ENCODE measurements at places on chromosomes 2 and 18.

- no peak for DNase-seq
Measured at GRCh38 chr2:125559186-125559585, 1096.8 kb upstream of the GYPC start.

DNA sequence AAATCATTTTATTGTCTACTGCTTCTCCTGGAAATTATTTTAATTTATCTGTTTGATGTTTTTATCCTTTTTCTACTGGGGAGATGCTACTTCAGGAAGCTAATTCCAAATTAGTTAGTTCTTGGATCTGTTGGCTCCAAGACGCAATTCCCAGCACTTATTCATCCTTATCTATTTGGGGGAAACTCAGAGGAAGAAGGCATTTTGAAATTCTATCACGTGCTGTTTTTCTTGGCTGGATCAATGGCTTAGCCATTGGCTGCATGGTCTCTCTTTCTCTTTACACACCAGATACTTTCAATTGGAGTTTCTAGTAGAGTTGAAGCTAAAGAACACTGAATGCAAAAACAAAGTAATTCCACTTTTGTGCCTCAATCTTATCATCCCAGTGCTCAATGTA lies 98.3 kb downstream of the RAPGEF4 start:
- DNase-seq: no peak

DNA sequence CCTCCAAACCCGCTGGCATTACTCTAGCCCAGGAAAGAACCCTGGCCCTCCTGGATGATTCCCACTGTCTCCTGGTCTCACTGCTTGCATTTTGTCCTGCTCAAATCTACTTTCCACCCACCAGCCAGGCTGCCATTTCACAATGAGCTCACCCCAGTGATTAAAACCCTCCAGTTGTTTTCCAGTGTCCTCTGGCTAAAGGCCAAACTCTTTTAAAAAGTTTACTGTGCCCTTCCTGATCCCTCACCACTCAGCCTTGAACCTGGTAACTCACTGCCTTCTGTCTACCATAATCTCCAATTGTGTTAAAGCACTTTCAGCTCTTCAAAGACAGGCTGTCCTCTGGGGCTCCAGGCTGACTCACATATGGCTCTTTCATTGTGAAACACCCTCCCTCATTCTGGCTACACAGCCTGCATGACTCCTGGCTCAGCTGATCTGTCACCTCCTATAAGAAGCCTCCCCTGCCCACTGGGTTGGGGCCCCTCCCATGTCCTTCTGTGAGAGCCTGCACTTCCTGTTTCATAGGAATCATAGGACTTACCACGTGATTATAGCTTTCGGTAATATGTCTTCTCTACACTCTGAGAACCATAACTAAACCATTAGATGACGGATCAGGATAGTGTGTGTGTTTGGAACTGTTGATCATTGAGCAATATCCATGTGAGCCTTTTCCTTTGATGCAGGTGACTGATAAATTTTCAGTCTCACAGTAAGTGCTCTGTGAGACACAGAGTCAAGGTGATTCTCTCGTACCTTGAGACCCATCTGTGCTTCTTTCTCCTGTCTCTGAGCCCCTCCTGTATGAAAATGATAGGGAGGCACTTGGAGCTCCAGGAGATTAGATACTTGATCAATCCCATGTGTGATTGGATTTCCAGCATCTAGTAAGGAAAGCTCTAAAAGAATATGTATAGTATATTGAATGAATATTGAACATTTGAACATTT lies 590.8 kb upstream of the ID2 start:
- peak; percentile 71 for DNase-seq

DNA sequence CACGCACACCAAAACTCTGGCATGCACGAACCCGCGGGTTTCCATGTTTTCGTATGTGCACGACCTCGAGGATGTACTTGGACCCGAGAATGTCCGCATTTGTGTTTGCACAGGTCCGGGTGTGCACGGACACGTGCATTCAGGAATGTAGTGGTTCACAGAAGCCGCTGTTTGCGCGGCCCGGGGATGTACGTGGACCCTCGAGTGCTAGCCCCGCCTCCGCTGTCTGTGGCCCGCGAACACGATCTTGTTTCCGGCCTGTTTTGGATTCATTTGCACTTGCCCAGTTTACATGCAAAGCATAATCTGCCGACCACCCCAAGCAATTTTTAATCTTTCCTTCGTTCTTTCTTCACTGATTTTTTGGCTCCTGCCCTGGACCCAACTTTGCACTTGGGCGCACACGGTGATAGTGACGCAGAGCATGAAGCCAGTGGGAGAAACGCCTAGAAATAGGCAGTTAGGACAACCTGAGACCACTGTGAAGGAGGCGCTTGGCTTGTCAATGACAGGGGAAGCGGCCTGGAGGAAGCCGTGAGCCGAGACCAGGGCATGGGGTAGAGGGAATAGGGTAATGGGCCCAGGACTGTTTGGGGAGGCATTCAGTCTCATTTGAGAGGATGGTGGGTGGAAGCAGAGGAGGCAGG lies 45.4 kb upstream of the PTMA start:
- DNase-seq: no peak

GRCh38 chr18:67608615-67609273 lies 92.2 kb upstream of the DSEL start:
- no peak for DNase-seq

GRCh38 chr2:174535083-174535482 lies 48.3 kb upstream of the GPR155 start:
- DNase-seq: no peak

- no peak for DNase-seq
Measured at GRCh38 chr2:230447036-230447435, 31.0 kb downstream of the SP100 start.

GRCh38 chr2:68196120-68196716 lies 38.5 kb downstream of the PNO1 start:
- no peak for DNase-seq

GRCh38 chr2:148124271-148124670 lies 103.4 kb downstream of the MBD5 start:
- no peak for DNase-seq

DNA sequence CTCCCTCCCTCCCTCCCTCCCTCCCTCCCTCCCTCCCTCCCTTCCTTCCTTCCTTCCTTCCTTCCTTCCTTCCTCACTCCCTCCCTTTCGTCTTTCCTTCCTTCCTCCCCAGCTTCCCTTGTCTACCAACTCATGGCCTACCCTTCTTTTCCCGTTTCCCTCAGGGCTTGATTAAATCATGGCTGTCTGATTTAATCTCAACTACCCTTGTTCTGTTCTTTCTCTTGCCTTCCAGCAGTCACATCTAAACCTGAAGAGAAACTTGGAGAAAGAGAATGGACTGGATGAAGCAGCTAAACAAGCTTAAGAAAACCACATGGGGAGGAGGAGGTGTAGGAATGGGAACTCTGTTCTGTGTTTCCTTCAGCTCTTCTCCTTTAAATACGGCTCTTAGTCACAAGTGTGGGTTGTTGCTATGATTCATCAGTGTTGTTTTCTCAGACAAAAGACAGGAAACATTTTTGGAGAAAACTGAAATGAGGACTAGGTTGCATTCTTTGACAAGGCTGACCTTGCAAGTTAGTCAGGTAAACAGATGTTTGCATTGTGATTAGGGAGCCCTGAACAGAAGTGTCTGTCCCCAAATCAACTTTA lies 177.9 kb downstream of the LRRTM1 start:
- DNase-seq: peak; percentile 5

- no peak for DNase-seq
Measured at GRCh38 chr2:70978341-70979179, at the start of gene ANKRD53. Gene ANKRD53, plus strand, starts transcription at chr2:70978630. Its CDS starts 16 bp downstream, at chr2:70978646.

DNA sequence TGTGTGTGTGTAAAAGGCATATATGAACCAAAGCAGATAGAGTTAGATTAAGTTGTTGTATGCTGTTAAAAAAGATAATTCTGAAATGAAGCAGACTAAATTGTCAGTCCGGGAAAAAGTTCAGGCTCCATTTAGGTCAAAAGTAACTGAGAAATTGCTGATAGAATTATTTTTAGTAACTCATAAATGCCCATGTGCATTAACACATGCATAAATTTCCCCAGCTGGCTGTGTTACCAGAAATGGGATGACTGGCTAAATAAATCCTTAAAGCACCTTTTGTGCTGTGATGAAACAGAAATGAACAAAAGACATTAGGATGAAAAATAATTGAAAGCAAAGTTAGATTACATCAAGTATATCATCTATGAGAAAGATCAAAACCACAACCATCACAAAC lies 111.3 kb downstream of the NYAP2 start:
- DNase-seq: no peak

GRCh38 chr2:110867078-110867477 lies 134.7 kb downstream of the ACOXL start:
- no peak for DNase-seq

- peak; percentile 33 for DNase-seq
Measured at GRCh38 chr2:219249203-219249980, 3.7 kb upstream of the TUBA4B start.

GRCh38 chr2:28004086-28004485 lies 113.6 kb downstream of the BABAM2 start:
- DNase-seq: peak; percentile 79

DNA sequence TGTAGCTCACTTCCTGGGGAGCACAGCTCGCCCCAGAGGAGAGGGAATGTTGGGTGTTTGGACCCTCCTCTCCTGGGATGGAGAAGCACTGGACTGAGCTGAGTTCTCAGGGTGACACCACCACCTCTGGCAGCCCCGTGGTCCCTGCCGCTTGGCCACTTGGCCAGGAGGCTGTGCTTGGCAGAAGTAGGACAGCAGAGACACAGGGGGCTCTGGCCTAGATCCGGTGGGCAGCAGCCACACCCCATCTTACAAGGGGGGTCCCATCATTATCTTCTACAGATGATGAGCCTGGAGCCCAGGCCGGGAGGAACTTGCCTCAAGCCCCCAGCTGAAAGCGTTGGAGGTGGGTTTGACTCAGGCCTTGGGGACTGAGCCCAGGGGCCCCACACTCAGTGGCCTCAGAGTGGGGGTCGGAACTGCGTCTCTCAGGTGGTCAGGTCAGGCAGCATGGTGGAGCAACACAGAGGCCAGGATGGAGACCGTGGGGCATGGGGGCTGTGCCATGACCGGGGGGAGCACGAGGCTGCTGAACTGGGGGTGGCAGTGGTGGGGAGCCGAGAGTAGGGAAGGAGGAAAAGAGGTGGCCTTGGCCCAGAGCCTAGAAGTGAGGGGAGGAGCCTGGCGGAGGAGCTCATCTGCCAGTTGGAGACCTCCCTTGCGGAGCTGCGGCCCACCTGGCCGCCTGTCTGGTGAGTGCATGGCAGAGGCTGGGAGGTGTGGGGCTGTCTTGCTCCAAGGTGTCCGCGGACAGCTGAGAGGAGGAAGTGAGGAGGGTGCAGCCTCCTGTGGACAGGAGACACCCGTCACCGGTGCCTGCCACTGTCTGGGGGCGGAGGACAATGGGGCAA lies 63.6 kb upstream of the HDAC4 start:
- no peak for DNase-seq

- no peak for DNase-seq
Measured at GRCh38 chr18:64100116-64100922, 48.6 kb downstream of the LINC00305 start.

DNA sequence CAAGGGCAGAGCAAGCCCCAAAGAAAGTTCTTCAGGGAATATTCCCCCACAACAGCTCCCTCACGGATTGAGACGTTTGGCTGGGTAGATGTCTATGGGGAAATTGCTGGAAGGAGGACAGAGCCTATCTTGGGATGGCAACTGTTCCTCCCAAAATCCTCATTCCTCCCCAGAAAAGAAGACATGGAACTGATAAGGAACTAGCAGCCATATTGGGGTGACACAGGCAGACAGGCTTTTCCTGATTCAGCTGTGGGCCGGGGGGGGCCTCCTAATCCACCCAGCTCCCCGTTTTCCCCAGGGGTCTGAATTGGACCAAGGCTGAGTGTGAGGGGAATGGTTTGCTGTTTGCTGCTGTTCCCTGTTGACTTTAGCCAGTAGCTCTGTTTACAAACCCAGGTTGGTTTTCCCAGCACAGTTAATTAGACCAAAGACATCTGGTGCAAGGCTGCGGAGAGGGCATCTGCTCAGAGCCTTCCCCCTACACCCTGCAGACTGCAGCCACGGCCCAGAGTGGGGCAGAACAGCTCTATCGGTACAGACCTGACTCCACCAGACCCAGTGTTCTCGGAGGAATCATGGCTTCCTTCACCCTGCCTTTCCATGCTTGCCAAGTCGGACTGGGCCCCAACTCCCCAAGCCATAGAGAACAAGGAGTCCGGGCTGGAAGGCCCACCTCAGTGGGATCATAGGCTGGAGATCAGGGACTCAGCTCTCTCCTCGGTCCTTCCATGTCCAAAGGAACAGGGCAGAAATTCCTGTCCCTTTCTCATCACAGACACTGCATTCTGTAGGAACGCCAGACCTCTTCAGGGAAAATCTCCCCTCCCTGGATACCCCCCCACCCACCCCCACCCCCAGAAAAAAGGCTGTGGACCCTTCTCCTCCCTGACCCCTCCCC lies 1.7 kb upstream of the PKDCC start:
- no peak for DNase-seq

DNA sequence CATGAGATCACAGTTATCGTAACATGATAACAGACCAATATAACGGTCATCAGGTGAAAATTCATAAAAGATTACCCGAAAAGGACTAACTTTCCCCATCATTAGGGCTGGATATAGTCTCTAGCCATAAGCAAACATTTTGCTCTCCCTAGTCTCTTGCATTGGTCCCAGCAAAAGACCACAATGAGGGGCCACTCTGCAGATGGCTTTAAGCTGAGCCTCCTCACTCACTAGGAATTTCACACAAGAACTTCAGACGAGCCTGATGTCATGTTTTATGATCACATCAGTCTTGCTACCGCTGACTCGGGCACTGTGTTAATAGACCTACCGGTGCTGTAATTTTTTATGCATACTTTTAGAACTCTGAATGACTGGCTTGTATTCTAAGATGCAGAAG lies 35.2 kb downstream of the STK17B start:
- no peak for DNase-seq

- DNase-seq: no peak
Measured at GRCh38 chr2:118604811-118605210, 242.6 kb downstream of the EN1 start.

- DNase-seq: no peak
Measured at GRCh38 chr2:100233061-100233460, 89.2 kb downstream of the LONRF2 start.

- no peak for DNase-seq
Measured at GRCh38 chr2:111173338-111173737, 52.6 kb downstream of the BCL2L11 start.

- no peak for DNase-seq
Measured at GRCh38 chr18:3448838-3449511, 997 bp upstream of the TGIF1 start.

- DNase-seq: no peak
Measured at GRCh38 chr2:128196471-128196931, 105.5 kb downstream of the UGGT1 start.

GRCh38 chr2:221569425-221569845 lies 2.7 kb downstream of the EPHA4 start:
- DNase-seq: no peak

GRCh38 chr2:164764996-164765395 lies 76.6 kb downstream of the COBLL1 start:
- DNase-seq: no peak

DNA sequence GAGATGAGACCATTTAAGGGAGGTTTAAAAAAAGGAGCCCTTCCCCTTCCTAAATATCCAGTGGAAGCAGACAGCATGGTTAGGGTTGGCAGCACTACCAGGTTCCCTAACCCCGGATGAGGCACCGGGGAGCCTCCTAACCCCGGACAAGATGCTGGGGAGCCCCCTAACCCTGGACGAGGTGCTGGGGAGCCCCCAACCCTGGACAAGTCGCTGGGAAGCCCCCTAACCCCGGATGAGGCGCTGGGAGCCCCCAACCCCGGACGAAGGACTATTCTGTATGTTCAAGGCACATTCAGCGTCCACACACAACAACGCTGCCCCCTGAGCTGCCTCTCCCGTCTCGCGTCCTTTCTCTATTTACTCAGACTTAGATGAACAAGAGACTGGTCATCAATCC lies 51.9 kb downstream of the ANKMY1 start:
- no peak for DNase-seq
